Upper lobe of right lung (tissue), 1 donor: ENCODE measurements at places on chromosomes 12 and 14. TPM values are rescaled to one million over a fixed set of nuclear protein-coding genes. Genes with fewer than 3 reads are reported as not detected.

The RNASE1 gene
- 888 TPM for total RNA-seq

The HRK gene
- not detected for total RNA-seq

The GRIP1 gene
- 5.2 TPM for total RNA-seq

The CYP46A1 gene
- 1.3 TPM for total RNA-seq

The EFCAB11 gene
- total RNA-seq, result 4.0 TPM

The MANSC1 gene
- 26.4 TPM for total RNA-seq

The MYF5 gene
- not detected for total RNA-seq

The TAS2R10 gene
- total RNA-seq, result not detected

The ZFC3H1 gene
- 44.8 TPM for total RNA-seq

The PARP11 gene
- total RNA-seq, result 14.5 TPM

The TPH2 gene
- not detected for total RNA-seq

The GLIPR1L1 gene
- not detected for total RNA-seq

The WNT1 gene
- total RNA-seq, result not detected

The IAPP gene
- not detected for total RNA-seq

The IQSEC3 gene
- 4.6 TPM for total RNA-seq

The REP15 gene
- total RNA-seq, result 4.5 TPM

The RESF1 gene
- total RNA-seq, result 72.3 TPM

The NPFF gene
- total RNA-seq, result not detected

The SDR9C7 gene
- total RNA-seq, result not detected

The PRR13 gene
- 172 TPM for total RNA-seq
